ENCODE measurements at places on chromosomes 6 and 20.

GRCh38 chr20:57391439-57392301 lies 474 bp downstream of the RBM38 start:
- no peak for DNase-seq

DNA sequence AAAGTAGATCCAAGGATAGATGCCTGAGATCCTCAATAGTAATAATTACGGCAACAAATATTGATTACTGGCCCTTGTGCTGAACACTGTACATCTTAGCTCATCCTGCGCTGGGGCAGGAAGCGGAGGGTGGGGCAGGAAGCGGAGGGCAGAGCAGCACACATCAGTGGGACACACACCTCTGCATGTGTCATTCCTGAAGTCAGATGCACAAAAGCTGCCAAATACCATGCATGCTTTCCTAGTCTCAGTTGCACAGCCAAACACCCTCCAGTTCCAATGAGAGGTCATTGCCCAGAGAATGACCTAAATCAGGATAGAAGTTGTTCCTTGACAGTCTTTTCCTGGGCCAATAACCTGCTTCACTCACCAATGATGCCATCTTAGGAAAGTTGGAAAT lies 74.4 kb upstream of the FOXC1 start:
- no peak for DNase-seq

- no peak for DNase-seq
Observed at GRCh38 chr20:9411833-9412232, 102.6 kb upstream of the LAMP5 start.

DNA sequence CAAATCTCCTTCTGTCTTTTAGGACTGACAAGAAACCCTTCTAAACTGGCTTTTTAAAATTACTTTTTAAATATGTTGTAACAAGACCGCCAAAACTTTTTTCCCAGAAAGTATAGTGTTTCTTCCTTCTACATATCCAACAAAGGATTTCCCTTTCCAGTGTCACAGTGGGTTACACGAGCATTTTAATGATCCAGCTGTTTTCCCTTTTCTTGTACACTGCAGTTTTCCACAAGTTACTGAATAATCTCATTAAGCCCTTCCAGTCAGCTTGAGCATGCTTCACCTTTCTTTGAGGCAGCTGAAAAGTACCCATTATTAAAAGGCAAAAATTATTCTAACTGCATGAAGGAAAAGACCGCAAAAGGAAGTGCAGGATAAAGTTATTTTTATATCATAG lies 48.6 kb downstream of the CD24 start:
- no peak for DNase-seq

GRCh38 chr20:12906361-12906760 lies 102.4 kb upstream of the SPTLC3 start:
- no peak for DNase-seq

- DNase-seq: no peak
Observed at GRCh38 chr6:126665551-126665950, 325.6 kb downstream of the CENPW start.

GRCh38 chr20:41456351-41456750 lies 89.7 kb upstream of the EMILIN3 start:
- no peak for DNase-seq

DNA sequence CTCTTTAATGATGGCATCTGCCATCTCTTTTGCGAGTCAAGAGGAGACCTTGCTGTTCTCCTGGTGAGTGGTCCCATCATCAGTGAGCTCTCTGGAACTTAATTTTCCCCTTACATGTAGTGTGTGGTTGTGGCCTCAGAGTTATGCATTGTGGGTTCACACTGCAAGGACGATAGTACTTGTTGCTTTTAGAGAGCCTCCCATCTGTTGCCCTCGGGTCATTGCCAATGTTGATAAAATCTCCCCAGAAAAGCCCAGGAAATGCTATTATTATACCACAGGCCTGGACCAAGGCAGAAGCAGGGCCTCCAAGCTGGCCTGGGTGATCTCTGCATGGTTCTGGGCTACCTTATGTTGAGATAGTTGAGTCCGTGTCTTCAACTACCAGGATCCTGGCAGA lies 241.6 kb downstream of the BMP7 start:
- DNase-seq: no peak

DNA sequence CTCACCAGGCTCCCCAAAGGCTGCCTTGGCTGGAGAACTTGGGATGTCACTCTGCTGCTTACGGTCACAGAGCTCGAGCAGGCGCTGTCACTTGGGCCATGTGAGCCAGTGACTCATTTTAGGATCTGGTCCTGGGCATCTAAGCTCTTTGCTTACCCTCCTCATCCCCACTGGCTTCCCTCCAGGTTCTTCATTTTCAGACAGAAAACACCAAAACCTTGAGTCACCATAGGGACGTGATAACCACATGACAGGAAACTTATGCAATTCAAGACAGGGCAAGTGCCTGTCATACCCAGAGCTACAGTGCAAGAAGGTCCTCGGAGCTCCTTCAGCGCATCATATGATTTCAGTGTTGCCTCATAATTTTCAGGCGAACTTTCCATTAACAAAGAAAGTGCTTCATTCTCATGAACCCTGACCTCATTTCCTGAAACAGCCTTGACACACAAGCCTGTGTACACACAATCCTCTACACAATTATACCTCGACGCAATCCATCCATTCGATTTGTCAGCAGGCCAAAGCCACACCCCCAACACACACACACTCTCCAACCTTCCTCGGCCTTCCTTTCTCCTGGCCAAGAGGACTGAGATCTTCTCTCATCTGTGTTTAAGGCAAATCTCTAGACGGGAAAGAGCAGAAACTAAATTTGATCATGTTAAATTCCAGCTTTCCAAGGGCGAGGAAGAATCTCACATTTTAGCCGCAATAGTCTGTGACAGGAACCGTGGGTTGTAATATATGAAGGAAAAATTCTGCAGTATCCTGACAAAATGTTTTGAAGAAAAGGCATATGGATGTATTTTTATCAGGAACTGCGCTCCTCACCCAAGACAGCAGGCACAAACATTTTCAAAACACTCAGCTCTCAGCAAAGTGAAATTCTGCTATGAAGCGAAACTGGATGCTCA lies 25.3 kb downstream of the TBC1D7 start:
- peak; percentile 95 for DNase-seq

DNA sequence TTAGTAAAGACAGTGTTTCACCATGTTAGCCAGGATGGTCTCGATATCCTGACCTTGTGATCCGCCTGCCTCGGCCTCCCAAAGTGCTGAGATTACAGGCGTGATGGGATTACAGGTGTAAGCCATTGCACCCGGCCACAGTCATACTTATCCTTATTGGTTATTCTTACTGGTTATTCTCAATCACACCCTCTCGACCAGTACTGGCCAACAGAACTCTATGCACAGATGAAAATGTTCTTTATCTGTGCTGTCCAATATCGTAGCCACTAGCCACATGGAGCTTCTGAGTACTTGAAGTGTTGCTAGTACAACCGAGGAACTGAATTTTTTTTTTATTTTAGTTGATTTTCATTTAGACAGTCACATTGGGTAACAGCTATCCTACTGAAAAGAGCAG lies 63.5 kb downstream of the CNKSR3 start:
- DNase-seq: no peak

- DNase-seq: no peak
Observed at GRCh38 chr20:24890286-24890685, 58.8 kb upstream of the CST7 start.

- DNase-seq: no peak
Observed at GRCh38 chr6:79042799-79043126, 35.3 kb downstream of the PHIP start.

GRCh38 chr6:78614961-78615360 lies 252.4 kb upstream of the IRAK1BP1 start:
- DNase-seq: no peak

GRCh38 chr6:21259660-21260059 lies 333.9 kb upstream of the SOX4 start:
- no peak for DNase-seq

DNA sequence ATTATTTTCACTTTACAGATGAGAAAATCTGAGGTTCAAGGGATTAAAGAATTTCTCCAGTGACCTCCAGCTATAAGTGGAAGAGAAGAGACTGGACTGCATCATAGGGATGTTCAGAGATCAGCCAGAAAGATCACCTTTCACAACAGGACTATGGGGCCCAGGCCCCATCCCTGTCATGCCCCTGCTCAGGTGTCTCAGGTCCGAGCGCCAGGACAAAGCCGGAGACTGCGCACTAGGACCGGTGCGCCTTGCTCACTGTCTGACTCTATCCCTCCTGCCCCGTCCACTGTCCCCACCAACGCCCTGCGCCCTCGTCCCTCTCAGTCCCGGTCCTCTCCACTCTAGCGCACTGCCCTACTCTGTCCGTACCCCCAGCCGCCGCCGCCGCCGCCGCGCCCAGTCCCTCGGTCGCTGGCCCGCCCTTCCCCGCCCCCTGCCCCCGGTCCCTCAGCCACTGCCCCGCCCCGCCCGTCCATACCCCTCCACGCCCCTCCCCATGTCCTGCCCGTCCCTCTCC lies 521 bp upstream of the RAD21L1 start:
- no peak for DNase-seq

- peak; percentile 51 for DNase-seq
Observed at GRCh38 chr6:143677891-143678791, at the start of gene PHACTR2. TSS of gene PHACTR2 (plus strand) at chr6:143677965. CDS start at chr6:143678164, 199 bp downstream.

GRCh38 chr20:32828029-32828680 lies 8.4 kb downstream of the MAPRE1 start:
- no peak for DNase-seq

GRCh38 chr6:108805611-108806167 lies 42.5 kb upstream of the ARMC2 start:
- DNase-seq: no peak

- DNase-seq: no peak
Observed at GRCh38 chr6:22954749-22955385, 385.5 kb downstream of the HDGFL1 start.

DNA sequence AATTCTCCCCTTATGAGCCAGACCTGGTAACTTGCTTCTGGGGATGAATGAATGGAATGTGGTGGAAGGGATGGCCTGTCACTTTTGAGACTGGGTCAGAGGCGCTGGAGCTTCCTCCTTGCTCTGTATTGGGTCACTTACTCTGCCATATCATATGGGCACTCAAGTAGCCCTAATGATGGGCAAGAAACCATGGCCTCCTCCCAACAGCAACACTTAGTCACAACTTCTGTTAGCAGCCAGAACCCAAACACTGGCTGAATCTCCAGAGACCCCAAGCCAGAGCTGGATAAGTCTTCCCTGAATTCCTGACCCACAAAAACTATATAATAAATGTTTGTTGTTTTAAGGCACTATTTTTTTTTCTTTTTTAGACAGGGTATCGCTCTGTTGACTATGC lies 5.5 kb downstream of the E2F1 start:
- no peak for DNase-seq

DNA sequence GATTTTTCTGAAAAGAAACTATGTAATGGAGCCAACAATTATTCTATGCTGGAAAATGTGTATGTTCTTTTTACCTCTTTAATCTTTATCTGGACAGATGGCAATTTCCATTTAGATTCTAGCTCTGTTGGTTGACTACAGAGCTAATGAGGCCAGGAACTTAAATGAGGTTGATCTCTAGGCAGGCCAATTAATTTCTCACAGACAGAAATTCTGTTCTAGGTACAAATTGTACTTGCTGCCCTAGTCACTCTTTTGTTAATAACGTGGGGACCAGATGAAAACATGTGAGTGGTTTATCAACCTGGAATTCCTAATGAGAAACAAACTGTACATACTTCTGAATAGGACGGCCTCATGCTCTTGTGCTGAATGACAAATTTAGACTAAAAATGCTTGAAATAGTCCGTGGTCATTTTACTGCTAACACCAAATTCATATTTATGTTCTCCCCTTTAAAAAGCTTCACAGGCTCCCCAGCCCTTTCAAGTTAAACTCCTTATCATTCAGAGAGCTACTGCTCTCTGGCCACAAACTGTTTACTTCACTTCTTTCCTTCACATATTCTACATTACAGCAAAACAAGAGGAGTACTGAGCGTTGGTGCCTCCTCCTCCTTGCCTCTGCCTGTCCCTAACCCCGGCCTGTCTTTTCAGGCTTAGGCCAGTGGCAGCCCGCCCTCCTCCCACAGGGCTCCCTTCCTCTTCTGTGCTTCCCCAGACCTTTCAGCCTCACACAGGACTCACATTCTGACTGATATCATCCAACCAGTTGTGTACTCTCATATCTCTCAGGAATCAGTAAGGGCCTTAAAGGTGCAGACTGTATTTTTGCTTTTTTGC lies 41.4 kb downstream of the DTNBP1 start:
- peak; percentile 40 for DNase-seq

GRCh38 chr20:24911461-24911860 lies 37.6 kb upstream of the CST7 start:
- no peak for DNase-seq

DNA sequence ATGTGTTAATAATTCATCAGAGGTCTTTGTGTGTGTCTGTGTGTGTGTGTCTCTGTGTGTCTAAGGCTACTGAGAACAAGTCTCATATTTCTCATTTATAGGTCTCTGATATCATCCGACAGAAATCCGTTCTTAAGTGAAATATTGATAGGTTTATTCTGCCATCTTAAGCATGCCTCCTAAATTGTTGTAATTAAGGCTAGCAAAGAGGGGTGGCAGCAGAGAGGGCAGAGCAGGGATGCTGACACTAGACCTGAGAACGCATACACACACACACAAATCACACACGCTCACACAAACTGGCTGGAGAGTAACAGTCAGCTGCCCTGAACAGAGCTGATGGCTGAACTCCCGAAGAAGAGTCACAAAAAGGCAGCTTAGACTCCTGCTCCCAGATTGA lies 84.9 kb upstream of the LRFN2 start:
- no peak for DNase-seq

DNA sequence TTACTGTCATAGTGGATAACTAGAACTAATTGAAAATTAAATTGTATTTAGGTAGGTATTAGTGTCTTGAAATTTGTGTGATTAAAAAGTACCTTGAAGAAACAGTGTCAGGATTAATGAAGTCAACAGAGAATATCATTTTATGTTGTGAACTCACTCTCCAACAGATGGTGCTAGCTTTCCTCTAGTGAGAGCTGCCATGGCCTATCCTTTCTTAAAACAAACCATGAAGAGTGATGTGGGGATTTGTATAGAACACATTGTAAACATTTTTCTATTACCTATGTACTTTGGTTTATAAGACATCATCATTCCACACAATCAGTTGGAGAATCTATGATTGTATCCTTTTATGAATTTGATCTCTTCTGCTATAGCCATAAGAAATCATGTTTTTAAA lies 4.8 kb upstream of the SRSF12 start:
- DNase-seq: peak; percentile 68

GRCh38 chr20:21677261-21677660 lies 28.2 kb upstream of the PAX1 start:
- no peak for DNase-seq

DNA sequence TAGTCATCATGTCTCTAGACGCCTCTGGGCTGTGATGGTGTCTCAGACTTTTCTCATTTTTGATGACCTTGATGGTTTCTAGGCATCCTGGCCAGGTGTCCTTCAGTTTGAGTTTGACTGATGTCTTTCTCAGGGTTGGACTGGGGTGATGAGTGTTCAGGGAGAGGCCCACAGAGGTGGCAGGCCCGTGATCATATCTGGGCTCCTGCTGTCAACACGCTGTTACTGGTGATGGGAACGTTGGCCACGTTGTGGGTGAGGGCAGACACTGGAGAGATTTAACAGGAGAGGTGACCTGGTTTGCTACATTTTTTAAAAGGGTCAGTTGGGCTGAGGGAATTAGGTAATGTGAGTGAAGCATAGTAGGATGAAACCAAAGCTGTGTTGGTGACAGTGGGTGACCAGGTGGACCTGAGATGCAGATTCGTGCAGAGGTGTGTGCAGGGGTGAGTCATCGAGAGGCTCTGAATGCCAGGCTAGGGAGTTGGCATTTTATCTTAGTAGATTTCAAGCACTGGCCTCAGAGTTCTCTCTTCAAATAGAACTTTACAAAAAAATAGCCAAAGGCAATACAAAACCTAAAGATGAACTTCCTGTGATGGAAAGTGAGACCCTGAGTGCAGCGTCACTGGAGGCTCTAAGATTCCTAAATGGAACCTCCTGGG lies 174.1 kb downstream of the CDH26 start:
- no peak for DNase-seq

All from pons (tissue), 1 donor.